NCI-H510A treated with DMSO at 0.1 percent for 48 hours (cell line): ENCODE measurements at places on chromosomes 3 and 15.

- DNase-seq: no peak
Measured at GRCh38 chr15:68218331-68218730, 11.2 kb downstream of the CLN6 start.

DNA sequence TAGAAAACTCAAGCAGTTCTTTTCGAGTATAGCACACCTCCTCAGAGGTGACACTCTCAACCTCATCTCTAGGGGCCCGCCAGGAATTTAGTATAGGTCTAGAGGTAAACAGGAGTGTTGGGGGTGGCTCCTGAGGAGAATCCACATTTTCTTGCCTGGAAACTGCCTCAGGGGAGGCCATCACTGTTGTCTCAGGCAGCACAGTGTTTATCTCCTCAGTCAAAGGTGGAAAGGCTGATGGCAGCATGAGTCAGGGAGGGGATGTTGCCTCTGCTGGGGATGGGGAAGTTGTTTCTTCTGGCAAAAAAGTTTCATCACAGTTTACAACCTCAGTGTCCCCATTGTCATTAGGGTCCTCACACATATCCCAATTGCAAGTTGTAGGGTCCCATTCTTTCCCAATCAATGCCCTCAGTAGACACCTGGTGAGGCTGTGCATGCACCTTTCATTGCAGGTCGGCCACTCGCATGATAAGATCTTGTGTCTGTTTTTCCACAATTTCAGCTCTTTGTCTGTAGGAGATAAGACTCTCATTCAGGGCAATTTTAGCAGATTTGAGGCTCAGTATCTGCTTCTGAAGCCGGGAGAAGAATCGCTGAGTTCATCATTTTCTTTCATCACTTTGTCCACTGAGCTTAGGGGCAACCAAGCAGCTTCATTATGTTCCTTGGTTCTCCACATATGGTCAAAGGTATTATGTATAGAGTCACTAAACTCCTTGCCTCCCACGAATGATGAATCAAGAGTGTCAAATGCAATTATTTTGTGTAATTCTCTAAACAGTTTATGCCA, 25.8 kb downstream of the NAALADL2 start:
- DNase-seq: no peak

DNA sequence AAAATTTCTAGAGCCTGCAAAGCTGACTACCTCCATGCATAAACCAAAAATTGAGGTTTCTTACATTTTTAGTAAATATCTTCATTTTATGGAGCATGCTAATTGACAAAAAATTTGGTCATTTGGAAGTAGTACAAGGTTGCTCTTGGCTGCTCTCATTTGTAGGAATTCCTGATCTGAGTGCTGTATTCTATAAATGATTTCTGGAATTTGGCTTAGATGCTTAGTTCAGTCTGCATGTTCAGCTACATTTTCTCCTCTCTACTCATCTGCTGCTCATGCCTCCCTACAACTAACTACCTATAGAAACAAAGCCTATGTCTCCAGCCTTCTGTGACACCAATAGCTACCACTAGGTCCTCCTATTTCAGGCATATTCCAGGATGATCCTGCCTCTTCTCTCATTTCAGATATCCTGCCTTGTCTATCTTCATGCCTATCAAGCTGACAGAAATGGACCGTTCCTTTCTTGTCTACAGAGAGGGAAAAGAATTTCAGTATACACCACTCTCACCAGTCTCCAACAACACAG, 901.1 kb downstream of the TBL1XR1 start:
- no peak for DNase-seq

- DNase-seq: no peak
Measured at GRCh38 chr3:70011582-70011981, 12.0 kb downstream of the SAMMSON start.

GRCh38 chr3:75938921-75939320, 153.6 kb upstream of the ZNF717 start:
- DNase-seq: no peak

DNA sequence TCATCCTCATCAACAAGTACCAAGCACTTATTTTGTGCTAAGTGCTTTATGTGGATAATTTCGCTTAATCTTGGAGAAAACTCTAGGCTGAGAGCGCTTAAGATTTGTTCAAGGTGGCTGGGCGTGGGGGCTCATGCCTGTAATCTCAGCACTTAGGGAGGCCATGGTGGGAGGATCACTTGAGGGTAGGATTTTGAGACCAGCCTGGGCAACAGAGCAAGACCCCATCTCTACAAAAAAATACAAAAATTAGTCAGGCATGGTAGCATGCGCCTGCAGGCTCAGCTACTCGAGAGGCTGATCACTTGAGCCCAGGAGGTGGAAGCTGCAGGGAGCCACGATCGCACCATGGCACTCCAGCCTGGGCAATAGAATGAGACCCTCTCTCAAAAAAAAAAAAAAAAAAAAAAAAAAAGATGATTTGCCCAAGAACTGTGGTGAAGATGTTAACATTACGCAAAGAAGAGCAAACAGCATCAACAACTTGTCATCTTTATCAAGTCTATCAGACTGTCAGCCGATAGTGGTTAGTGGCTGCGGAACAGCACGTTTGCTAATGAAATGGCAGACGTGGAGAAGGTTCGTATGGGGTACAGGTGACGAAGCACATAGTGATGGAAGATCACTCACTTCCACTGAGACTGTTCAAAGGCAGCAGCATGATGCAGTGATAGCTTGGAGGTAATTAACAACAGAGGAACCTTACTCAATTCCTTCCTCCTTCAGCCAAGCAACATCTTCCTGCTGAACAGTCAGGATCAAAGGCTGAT, 27.7 kb downstream of the NRROS start:
- no peak for DNase-seq
